Natural killer cell (primary cell): ENCODE measurements at places on chromosomes 2 and 18.
A peak's percentile ranks its signal among the peaks of the same experiment; 100 is the strongest.

- H3K27ac ChIP-seq, result peak overlapping the region; percentile 40
- H3K27me3 ChIP-seq, result no peaks in the 10 kb centered on the region
- H3K4me3 ChIP-seq, result no peak overlapping the region
- H3K4me1 ChIP-seq, result peaks cover 7% of the 10 kb centered on the region
- H3K36me3 ChIP-seq, result no peaks in the 10 kb centered on the region
These were observed 43.1 kb downstream of the KCTD18 start for GRCh38 chr2:200466425-200467418.

DNA sequence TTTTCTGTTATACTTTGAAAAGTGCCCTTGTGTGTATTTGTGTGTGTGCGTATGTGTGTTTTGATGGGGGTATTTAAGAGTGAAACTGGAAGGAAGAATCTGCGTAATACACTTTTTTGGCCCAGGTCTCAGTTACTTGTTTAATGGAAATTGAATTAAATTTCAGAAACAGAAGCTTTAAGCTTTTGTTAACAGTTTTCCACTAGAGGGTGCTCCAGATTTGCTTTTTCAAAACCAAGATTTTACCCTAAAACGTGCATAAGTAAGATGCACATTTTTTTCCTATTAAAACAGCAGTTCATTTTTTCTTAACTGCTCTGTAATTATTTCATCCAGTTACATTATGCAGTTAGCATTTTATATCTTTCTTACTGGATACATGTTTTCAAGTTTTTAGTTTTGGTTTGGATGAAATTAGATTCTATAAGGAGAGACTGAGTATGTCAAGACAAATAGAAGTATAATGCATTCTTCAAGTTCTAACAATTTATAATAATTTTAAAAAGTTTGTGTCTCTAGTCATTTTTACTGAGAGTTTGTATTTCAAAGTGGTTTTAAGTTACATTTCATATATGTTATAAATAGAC lies 97.2 kb downstream of the PIK3C3 start:
- H3K27ac ChIP-seq, result no peak overlapping the region
- no peaks in the 10 kb centered on the region for H3K4me1 ChIP-seq
- no peak overlapping the region for H3K4me3 ChIP-seq

DNA sequence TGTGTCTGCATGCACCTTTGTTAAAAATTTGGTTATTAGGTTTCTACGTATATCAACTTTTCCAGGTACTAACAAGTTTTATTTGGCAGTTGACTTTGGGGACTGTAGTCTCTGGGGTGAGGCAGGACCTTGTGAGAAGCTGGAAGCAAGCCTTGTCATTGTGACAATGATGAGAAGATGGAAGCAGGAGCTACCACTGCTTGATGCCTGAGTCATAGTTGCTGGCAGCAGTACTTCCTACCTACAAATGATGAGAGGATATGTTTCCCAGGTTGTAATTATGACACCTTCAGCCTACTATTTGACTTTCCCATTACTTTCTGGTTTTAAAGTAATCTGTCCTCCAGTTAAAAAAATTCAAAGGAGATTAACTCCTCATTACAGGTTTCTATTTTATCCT lies 516.3 kb downstream of the NRXN1 start:
- H3K27ac ChIP-seq, result no peak overlapping the region
- H3K4me1 ChIP-seq, result no peaks in the 10 kb centered on the region
- H3K27me3 ChIP-seq, result no peaks in the 10 kb centered on the region

GRCh38 chr2:189446780-189447179 lies 5.5 kb downstream of the WDR75 start:
- H3K27ac ChIP-seq, result no peak overlapping the region
- H3K36me3 ChIP-seq, result peaks cover 39% of the 10 kb centered on the region
- H3K4me3 ChIP-seq, result no peak overlapping the region
- no peaks in the 10 kb centered on the region for H3K27me3 ChIP-seq
- no peak for DNase-seq
- peaks cover 5% of the 10 kb centered on the region for H3K4me1 ChIP-seq
